ENCODE measurements at places on chromosomes 3 and 15.

GRCh38 chr3:67529337-67529736 lies 125.1 kb downstream of the SUCLG2 start:
- DNase-seq = no peak

DNA sequence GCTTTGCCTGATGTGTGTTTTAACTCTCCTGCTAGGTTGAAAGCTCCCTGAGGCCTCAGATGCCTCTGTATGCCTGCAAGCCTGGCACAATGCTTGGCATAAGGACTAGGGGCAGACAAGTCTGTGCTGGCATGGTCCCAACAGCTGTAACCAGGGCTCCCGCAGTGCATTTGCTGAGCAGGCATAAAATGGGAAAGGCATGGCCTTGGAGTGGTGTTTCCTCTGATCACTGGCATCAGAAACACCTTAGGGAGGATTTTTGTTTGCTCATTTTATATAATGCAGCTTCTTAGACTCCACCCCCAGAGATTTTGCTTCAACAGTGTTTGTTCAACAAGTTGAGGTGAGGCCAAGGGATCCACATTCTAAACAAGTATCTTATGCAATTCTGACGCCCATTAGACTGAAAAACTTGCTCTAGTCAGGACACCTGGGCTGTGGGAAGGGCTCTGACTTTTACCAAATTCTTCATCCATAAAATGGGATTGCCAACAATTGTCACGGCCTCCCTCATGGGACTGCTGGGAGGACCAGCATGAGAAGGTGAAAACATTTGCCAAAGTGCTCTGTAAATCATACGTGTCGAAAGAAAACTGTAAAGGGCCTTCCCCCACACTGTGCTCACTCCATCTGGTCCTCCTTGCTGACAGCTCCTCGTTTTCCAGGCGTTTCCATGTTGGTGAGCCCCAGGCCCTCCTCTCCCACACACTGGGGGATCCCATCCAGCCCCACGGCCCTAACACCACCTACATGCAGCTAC lies 43.1 kb downstream of the STARD5 start:
- no peak for DNase-seq

GRCh38 chr3:45944830-45945620 lies 1.8 kb downstream of the CXCR6 start:
- DNase-seq = no peak

DNA sequence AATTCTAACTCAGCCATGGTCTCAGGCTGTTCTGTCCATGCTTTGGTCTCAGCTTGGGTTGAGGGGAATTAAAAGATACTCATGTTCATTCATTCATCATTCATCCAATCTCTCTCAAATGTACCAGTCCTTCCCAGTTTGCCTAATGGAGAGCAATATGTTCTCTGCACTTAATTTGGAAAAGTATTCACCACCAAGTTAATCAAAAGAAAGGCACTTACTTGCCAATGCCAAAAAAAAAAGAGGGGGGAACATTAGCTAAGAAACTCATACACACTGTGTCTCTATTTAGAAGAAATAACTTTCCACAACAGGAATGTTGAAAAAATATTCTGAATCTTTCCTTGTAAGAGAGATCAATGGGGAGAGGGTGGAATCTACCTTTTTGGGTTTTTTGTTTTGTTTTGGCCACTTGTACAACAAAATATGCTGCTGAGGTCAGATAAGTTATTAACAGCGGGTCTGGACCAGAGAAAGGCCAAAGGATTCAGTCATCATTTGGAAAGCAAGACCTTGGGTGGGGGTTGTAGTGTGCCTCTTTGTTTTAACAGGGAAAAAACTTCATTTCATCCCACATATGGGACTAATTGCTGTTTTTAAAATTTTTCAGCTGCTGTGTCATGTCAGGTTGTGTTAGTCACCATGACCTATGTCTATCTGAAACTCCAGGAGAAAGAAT lies 152.3 kb downstream of the FBN1 start:
- DNase-seq = no peak

GRCh38 chr3:180215866-180216265 lies 179.1 kb upstream of the PEX5L start:
- DNase-seq = no peak

DNA sequence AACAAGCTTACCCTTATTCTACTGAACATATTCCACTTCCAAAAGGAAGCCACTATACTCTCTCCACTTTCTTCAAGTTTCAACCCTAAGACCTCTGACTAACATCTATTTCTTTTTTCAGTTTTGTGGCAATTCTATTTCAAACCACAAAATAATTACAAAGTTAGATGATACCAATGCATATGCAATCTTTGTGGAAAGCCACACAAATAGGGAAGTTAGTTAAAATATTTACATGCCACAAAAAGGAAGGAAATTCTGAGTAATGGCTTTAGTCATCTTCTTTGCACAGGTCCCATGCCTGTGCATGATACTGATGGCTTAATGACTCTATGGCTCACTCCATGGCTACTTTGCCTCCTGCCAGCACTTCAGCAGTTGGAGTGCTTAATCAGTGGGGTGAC lies 57.0 kb upstream of the MCTP2 start:
- DNase-seq = no peak

DNA sequence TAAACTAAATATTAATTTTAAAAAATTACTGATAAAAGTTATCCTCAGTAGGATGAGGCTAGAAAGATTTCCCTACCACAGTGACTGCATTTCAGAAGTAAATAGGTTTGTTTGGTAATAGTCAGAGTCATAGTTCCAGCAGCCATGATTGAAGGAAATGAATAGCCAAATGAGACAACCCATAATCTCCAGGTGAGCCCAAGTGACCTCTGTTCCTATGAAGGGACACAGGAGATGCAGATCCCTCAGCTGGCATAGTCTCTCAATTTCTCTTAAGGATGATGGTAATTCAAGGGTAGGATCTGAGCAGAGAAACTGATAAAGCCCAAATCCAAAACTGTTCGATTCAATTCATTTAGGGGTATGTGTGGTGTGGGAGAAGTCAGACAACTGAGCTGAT lies 461.8 kb downstream of the RAP2B start:
- no peak for DNase-seq

GRCh38 chr3:45537616-45537969 lies 57.0 kb upstream of the LIMD1 start:
- no peak for DNase-seq

DNA sequence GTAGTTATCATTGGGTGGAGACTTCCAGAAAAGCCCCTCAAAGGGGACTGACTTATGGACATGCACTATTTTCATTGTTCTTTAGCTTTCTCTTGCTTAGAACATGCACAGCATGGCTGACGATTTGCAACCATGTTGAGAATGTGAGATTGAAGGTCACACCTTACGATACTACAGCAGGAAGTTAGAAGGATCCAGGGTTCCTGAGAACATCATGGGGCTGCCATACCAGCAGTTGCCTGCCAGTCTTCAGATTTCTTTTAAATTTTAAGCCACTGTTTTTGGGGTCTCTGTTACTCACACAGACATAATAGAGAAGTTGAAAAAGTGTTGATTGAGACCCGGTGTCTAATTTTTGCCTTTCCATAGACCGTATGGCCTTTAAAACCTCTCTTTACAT lies 396.5 kb downstream of the MECOM start:
- no peak for DNase-seq

GRCh38 chr3:146203776-146204175 lies 42.8 kb upstream of the PLOD2 start:
- DNase-seq = no peak

DNA sequence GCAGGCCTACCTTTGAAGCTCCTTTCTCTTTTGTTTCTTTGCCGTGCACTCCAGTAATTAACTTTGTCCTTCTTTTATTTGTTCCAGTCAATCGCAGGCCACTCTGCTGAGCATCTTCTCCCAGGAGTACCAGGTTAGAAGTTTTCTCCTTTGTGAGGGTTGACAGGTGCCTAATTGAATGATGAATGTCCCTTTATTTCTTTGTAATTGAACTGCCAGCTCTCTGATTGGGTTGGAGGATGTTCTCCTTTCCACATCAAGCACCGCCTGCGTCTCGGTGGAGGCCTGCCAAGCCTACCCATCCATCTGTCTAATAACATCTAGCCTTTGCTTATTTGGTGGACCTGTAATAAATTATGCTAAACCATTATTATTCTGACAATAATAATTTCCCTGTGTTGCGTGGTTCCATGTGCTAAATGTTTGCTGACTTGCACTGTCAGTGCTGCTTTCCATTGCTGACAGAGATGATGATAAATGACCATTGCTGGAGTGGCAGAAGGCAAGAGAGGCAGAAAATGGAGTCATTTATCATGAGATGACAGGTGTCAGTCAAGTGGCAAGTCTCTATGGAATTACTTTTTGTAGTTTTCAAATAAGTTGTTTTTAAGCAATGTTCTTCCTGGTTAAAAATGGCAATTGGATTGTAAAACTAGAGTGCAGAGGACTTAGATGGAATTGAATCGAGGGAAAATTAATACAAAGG lies 64.9 kb downstream of the CDIN1 start:
- no peak for DNase-seq

DNA sequence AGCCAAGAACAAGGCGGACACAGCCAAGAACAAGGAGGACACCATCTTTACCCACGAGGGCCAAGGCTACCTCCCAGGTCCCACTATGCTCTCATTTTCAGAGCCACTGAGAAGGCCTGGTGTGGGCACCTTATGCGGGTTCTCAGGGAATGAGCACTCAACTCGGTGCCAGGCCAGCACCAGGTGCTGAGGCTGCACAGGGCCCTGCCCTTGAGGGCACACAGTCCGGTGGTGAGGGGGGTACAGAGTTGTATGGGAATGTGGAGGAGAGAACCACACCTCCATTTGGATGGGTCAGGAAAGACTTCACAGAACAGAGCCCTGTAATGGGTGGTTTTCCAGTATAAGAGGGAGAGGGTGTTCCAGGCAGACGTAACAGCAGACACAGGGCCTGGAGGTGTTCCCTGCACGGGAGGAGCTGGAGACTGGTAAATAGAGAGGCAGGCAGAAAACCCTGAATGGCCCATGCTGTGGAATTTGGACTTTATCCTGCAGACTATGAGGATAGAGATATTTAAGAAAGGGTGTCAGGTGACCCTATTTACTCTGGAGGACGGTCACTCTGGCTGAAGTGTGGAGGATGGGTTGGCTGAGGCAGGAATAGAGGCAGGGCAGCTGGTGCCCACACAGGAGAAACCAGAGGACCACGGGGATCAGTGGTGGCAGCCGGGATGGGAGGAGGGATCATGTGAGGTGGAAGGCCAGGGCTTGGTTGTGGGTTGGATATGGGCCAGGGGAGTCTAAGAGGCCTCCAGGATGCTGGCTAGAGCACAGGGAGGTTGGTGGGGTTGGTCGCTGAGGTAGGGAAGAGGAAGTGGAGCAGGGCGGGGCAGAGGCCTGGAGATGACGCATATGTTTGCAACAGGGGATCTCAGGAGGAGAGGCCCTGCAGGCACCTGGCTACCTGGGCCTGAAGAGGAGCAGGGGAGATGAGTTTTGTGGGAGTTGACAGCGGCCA lies 34.6 kb downstream of the CRABP1 start:
- no peak for DNase-seq

Data from stimulated activated CD4-positive, alpha-beta T cell treated with anti-CD3 and anti-CD28 coated beads, TNF-alpha, amount 100 ng/mL, for 1 hour (primary cell).